NCI-H146 (cell line): ENCODE measurements at places on chromosomes 2 and 18.

GRCh38 chr2:16747257-16747656, 81.6 kb upstream of the CYRIA start:
- no peak for DNase-seq

- DNase-seq: no peak
Measured at GRCh38 chr2:30655660-30656059, 151.6 kb downstream of the CAPN13 start.

GRCh38 chr2:68809324-68810240, 61.6 kb downstream of the BMP10 start:
- no peak for DNase-seq

DNA sequence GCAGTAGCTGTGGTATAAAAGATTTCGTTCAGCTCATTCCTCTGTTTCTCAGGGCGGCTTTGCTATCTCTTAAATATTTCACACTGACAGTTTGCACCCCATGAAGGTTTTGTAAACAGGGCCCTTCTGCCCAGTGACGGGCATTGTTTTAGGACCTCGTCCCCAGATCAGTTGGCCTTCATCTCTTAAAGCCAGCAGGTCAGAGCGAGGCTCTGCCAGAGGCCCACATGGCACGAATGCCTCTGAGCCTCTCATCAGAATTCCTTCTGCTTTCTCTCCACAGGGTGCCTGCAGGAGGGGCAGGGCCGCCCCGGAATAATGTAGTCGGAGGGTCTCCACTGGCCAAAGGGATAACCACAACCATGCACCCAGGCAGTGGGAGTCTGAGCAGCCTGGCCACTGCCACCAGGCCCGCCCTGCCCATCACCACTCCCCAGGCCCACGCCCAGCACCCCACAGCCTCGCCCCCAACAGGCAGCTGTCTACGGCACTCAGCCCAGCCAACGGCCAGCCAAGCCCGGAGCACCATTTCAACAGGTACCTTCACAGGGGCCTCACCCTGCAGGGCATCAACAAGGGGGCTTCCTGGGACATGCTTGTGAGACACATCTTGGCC, 177.0 kb downstream of the SEPTIN10 start:
- no peak for DNase-seq

- DNase-seq: no peak
Measured at GRCh38 chr2:71174207-71174606, 43.8 kb downstream of the MPHOSPH10 start.

- DNase-seq: no peak
Measured at GRCh38 chr2:146992057-146992456, 852.8 kb upstream of the ACVR2A start.

DNA sequence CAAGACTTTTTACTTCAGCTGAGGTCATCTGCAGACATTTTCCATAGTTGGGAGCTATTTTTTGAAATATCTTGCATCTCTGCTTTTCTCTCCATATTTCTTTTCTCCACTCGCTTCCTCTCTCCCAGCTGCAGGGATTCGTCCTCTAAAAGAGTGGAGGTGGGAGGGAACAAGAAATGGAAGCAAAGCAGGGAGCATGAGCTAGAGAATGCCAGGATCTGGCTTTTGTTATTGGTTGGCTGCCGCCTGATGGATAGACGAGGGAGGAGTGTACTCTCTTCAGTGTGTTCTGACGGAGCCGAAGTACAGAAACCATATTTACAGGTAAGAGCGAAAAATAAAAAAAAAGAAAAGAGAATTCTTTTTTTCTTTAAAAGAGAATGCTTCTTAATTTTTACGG, at the start of gene CSRNP3:
Gene CSRNP3, plus strand, starts transcription at position 282 of the 400 bp plus-strand sequence. CDS start 125,368 bp downstream, outside the sequence.
- peak; percentile 91 for DNase-seq

- no peak for DNase-seq
Measured at GRCh38 chr2:177074099-177074710, 138.4 kb upstream of the HNRNPA3 start.

- no peak for DNase-seq
Measured at GRCh38 chr2:98759338-98759737, 28.4 kb upstream of the MGAT4A start.

GRCh38 chr2:36855429-36855828, 110.9 kb downstream of the STRN start:
- DNase-seq: no peak

GRCh38 chr2:138504546-138505235, 3.1 kb downstream of the SPOPL start:
- DNase-seq: no peak

- no peak for DNase-seq
Measured at GRCh38 chr2:144747571-144747970, 227.7 kb upstream of the ZEB2 start.

GRCh38 chr2:128497461-128497860, 178.8 kb upstream of the HS6ST1 start:
- DNase-seq: no peak

DNA sequence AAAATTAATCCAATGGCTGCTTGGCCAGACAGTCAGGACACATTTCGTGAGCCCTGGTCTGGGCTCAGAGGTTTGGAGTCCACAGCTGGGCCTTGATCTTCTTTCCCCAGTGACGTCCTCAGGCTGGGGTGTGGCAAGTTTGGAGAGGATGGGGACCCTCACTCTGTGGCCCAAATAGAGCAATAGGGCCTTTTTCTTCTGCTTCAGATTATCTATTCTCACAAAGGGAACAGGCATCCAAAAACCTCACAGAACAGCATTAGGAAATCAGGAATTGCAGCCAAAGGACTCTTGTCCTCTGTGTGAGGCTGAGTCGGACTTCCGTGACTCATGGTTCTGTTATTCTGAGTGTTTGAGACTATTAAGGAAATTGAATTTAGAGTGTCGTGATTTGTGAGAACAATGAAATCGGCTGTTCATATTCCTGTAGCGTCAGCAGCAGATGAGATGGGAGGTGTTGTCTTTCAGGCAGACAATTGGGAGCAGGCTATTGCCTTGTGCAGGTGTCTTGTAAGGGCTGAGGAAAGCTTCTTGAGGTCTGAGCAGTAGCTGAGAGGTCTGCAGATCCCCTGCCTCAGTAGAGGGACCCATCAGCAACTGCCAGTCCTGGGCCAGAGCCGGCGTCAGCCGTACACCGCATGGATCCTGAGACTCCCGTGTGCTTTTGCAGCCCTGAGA, 113.8 kb downstream of the SH3RF3 start:
- DNase-seq: no peak

DNA sequence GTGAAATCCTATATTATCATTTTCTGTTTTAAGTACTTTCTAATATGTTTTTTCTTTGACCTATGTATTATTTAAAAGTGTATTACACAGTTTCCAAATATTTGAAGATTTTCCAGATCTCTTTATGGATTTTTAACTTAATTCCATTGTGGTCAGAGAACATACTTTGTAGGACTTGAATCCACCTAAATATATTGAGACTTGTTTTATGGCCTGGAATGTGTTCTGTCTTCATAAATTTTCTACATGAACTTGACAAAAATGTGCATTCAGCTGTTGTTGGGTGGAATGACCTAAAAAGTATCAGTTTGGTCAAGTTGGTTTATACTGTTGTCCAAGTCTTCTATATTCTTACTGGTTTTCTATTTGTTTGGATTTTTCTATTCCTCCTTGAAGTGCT, 33.8 kb upstream of the TMEM247 start:
- DNase-seq: no peak

GRCh38 chr2:33785201-33786106, 186.4 kb upstream of the FAM98A start:
- DNase-seq: no peak

DNA sequence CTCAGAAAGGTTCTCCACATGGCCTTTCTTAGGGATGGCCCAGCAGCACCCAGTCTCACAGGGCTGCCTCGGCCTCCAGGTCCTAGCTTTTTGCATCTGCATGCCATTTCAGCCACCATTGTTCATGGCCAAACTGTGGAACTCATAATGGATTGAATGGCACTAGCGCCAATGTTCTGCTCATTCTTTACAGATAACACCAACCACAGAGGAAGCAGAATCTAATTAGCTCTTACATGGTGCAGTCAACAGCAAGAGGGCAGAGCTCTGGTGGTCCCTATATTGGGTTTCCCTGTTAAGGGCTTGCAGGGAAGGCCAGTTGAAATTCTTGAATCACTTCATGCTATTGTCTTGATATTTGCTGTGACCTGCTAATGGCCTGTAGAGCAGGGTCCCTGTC, 45.6 kb downstream of the ARL4C start:
- peak; percentile 14 for DNase-seq

GRCh38 chr2:16055848-16056580, 115.7 kb downstream of the MYCN start:
- DNase-seq: no peak

- no peak for DNase-seq
Measured at GRCh38 chr2:190911813-190912212, 31.2 kb downstream of the GLS start.

DNA sequence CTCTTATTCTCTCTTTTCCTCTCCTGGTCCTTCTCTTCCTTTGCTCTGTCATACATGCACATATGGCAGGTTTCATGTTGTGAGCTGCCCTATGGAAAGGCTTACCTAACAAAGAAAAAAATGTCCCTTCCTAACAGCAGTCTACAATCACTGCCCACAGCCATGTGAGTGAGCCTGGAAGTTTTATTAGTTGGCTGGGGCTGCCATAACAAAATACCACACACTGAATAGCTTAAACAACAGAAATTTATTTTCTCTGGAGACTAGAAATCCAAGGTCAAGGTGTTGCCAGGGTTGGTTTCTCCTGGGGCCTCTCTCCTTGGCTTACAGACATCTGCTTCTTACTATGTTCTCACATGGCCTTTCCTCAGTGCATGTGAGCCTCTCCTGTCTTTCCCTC, 142.1 kb downstream of the TRIB2 start:
- DNase-seq: no peak

GRCh38 chr2:18788592-18788991, 199.2 kb upstream of the NT5C1B start:
- no peak for DNase-seq

- peak; percentile 91 for DNase-seq
Measured at GRCh38 chr18:57447154-57447621, 12.0 kb downstream of the ONECUT2 start.

GRCh38 chr2:84768840-84769239, 112.0 kb downstream of the TRABD2A start:
- no peak for DNase-seq

DNA sequence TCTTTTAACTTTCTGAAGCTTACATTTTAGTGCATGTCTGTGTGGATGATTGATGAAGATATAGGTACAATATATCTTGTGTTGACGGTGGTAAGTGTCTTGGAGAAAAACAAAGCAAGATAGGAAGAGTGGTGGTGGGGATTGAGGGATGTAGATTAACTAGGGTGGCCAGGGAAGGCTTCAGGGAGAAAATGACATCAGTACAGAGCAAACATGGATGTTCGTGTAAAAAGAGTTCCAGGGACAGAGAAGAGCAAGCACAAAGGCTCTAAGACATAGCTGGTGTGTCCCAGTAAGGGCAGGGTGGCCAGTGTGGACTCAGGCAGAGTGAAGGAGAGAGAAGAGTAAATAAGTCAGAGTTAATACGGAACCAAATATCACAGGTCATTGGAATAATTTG, 2.7 kb upstream of the CERS6 start:
- DNase-seq: no peak

GRCh38 chr2:144320491-144320890, 199.4 kb downstream of the ZEB2 start:
- DNase-seq: no peak

DNA sequence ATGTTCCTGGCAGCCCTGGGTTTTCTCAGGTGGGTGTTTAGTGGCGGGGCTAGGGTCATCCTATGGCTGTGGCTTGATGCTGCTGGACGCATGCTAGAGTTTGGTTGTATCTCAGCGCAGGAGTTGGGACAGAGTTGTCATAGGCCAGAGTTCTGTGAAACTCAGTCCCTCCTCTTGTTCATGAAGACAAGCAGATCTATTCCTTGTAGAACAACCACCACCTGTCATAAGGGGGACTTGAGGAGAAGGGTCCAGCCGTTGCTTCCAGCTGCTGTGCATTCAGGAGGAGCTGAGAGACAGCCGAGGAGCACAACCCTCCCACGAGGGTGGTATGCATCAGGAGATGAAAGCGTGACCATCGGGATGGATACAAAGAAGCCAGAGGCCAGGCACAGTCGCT, 26.4 kb downstream of the DCDC2C start:
- DNase-seq: no peak

DNA sequence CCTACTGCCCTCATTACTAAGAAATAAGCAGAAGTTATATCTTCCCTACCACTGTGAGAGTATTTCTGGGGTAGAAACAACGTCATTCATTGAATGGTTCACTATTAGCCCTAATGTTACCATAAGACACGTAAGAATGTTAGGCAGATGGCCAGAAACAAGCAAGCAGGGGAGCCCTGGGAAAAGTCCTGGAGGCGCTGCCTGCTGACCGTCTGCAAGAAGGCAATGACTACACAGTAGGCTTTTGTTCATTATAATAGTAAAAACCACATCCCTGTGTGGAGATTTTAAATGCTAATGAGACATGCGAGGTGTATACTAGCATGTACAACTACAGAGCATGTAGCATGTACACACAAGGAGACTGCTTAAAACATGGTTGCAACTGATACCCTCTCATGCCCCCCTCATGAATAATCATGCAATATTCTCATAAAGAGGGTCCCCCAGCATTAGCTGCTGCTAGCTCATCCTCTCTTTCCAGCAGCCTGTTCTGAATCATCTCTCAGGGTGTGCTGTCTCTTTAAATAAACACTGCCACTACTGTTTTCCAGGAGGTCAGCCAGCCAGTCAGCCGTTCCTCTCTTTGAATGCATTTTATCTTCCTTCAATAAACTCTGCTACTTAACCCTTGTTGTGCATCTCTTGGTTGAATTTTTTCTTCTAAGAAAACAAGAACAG, 23.6 kb downstream of the SUCLG1 start:
- no peak for DNase-seq

GRCh38 chr2:56674084-56674483, 490.3 kb downstream of the CCDC85A start:
- DNase-seq: no peak

DNA sequence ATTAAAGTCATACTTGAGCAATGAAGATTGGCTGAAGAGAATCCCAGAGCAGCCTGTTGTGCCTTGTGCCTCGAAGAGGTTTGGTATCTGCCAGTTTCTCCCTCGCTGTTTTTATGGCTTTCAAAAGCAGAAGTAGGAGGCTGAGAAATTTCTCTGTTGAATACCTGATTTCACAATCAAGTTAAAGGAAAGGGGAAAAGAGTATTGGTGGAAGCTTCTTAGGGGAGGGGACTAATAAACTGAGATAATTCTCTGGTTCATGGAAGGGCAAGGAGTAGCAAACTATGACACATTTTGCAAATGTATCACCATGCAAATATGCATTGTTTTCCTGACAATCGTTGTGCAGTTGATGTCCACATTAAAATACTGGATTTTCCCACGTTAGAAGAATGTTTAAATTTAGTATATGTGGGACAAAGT, at the start of gene IL1B:
Gene IL1B, minus strand, starts transcription at position 85 of the 423 bp plus-strand sequence. CDS start 550 bp downstream, outside the sequence.
- DNase-seq: no peak

- no peak for DNase-seq
Measured at GRCh38 chr2:216787851-216788540, 71.9 kb downstream of the TNP1 start.

DNA sequence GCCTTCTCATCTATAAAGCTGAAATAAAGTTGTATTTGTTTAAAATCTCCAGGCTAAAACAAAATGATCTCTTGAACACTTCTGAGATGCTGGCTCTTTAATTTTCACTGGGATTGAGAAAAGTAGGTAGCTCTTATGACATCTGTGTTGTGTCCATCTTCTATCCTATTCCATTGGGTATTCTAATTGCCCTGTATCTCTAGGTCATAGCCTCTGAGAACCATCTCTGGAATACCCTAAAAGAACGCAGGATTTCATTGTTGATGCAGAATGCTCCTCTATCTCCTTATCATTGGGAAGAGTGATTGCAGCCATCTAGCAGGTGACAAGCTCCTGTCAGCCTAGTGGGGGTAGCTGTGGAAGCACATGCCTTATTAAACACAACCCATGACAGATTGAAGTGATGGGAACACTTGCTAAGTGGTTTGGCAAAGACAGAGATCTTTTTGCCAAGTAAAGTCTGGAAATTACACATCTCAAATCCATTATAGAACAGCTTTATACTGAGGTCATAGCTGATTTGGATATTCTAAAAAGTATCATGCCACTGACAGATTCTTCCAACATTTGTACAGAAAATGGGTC, 178.2 kb downstream of the TDRD15 start:
- DNase-seq: no peak
